ENCODE measurements at places on chromosomes 3 and 15. TPM values are rescaled to one million over a fixed set of nuclear protein-coding genes. Genes with fewer than 3 reads are reported as not detected.

DNA sequence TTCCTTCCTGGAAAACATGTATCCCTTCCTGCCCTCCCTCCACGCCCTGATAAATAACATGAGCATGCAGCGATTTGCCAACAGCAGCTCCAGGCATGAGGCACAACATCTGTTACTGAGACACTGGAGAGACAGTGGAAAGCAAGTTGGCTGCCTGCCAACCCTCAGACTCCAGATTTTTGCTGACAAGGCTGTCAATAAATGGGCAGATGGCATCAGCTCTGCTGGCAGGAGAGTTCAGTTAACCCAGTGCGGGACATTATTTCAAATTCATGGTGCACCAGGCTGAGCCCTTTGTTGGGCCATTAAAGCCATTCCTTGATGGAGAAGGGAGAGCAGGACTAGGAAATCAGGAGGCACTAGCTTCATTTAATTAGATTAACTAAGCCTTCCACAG lies 293.3 kb downstream of the MEX3B start:
- H3K4me1 ChIP-seq = peaks cover 7% of the 10 kb centered on the region
- H3K27me3 ChIP-seq = peaks cover 9% of the 10 kb centered on the region
- H3K27ac ChIP-seq = no peak overlapping the region
- no peaks in the 10 kb centered on the region for H3K36me3 ChIP-seq
- no peak for DNase-seq

DNA sequence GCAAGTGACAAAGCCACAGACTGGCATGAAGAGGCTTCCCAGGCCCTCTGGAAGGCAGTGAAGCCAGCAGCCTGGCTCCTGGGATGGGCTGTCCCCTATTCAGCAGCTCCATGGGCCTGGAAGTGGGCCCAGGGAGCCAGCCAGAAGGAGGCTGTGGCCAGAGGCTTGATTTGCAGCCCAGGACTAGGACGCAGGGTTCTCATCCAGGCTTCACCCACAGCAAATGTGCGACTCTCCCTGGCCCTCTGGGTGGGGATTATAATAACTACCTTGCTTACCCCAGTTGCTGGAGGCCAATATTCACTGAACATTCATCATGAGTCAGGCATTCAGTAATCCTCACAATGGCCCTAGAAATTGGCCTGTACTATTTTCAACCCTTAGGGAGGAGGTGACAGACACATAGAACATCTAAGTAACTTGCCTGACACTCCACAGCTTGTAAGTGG lies 24.6 kb upstream of the SRP14 start:
- H3K27ac ChIP-seq = no peak overlapping the region
- H3K36me3 ChIP-seq = peaks cover 7% of the 10 kb centered on the region
- no peak for DNase-seq
- H3K4me1 ChIP-seq = peaks cover 22% of the 10 kb centered on the region
- no peak overlapping the region for H3K4me3 ChIP-seq

DNA sequence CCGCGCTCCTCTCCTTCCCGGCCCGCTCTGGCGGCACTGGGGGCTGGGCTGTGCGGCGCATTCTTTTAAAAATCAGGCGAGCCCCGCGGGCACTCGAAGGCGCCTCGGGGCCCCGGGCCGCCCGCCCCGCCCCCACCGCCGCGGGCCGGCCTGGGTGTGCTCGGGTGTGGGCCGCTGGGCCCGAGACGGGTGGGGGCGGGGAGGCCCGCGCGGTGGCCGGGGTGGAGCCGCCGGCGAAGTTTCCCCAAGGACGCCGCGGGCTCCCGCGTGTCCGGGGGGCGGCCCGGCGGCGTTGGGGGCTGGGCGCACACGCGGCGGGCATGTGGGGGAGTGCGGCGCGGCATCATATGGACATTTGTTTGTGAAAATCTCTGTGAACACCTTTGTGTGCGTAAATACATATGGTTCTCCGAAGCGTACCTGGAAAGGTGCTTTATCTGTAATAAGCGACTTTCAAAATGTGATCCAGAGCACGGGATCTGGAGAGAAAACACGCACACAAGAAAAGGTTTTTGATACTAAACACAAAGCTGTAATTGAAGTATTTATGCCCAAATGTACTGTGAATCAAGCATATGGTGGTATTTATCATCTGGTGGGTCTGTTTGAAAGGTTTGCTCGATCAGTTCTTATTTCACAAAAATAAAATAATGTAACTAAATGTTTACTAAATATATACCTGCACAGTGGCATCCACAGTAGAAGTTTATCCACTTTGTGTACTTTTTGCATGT lies 612 bp upstream of the TBL1XR1 start:
- H3K36me3 ChIP-seq = peaks cover 31% of the 10 kb centered on the region
- peak; percentile 76 for DNase-seq
- peak overlapping the region; percentile 67 for H3K4me3 ChIP-seq
- peaks cover 4% of the 10 kb centered on the region for H3K27me3 ChIP-seq
- H3K27ac ChIP-seq = peak overlapping the region; percentile 93

- no peak overlapping the region for H3K4me3 ChIP-seq
- H3K36me3 ChIP-seq = no peaks in the 10 kb centered on the region
- DNase-seq = no peak
- H3K4me1 ChIP-seq = peaks cover 5% of the 10 kb centered on the region
- H3K27me3 ChIP-seq = no peaks in the 10 kb centered on the region
- no peak overlapping the region for H3K27ac ChIP-seq
Observed at GRCh38 chr3:107458871-107459270, 63.9 kb upstream of the BBX start.

DNA sequence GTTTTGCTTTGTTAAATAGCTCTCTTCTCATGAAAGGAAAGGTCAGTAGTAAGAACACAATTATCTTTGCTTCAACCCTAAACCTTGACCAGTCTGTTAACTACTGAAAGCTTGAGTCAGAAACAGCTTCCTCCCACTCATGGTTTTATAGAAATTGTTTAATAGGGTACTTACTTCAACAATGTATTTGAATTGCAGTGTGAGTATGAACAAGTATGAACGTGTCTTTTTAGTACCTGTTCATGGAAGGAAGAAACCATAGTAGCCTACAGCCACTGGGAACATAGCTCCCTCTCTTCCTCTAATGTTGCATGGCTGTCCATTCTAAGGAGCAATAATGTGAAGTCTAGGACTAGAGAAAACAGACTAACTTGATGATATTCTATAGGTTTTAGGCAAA lies 311.0 kb downstream of the MCTP2 start:
- DNase-seq = no peak
- no peak overlapping the region for H3K4me3 ChIP-seq
- no peak overlapping the region for H3K27ac ChIP-seq
- no peaks in the 10 kb centered on the region for H3K36me3 ChIP-seq

- no peak overlapping the region for H3K4me3 ChIP-seq
- peaks cover 25% of the 10 kb centered on the region for H3K4me1 ChIP-seq
- H3K36me3 ChIP-seq = peaks cover 49% of the 10 kb centered on the region
- peak overlapping the region; percentile 47 for H3K27ac ChIP-seq
Observed at GRCh38 chr3:32484436-32484835, 18.2 kb downstream of the CMTM6 start.

Gene PPP2R3A
- 0.44 TPM for total RNA-seq

Gene TLR9
- 0.85 TPM for total RNA-seq

Gene CCNB2
- total RNA-seq = 58.7 TPM

Gene FOXB1
- total RNA-seq = 0.29 TPM

Gene SENP2
- total RNA-seq = 36.4 TPM

Gene GOLGA8Q
- 0.82 TPM for total RNA-seq

Gene SMCO1
- not detected for total RNA-seq

Data from activated naive CD8-positive, alpha-beta T cell treated with anti-CD3 and anti-CD28 coated beads for 36 hours (primary cell).